ENCODE measurements at places on chromosomes 12 and 14.

- no peak for DNase-seq
Observed at GRCh38 chr12:2826721-2827515, 7.9 kb downstream of the NRIP2 start.

- DNase-seq, result no peak
Observed at GRCh38 chr14:73903028-73903427, 16.4 kb downstream of the ZNF410 start.

DNA sequence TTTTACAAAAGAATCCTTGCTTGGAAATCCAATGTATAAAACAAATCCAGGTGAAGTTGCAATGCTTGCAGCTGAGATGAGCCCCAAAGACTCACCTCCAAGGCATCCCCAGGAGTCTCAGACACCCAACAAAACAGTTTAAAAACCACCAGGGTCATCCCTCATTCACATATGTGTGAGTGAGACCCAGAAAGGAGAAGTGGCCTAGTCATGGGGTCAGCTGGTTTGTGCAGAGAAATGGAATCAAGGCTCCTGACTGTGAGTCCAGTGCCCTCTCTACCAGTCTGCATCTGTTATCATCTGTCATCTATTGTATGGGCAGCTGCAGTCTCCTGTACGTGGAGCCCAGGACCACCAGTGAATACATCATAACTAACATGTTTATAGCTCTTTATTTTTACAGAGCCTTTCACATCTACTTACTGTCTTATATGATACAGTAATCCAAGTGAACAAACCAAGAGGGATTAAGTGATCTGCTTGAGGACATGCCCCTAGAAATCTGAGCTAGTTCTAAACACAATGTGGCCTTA lies 27.1 kb downstream of the PLEKHG7 start:
- no peak for DNase-seq

GRCh38 chr12:72234886-72235285 lies 37.3 kb upstream of the TRHDE start:
- no peak for DNase-seq

- no peak for DNase-seq
Observed at GRCh38 chr12:129067491-129067890, 214.2 kb downstream of the GLT1D1 start.

- DNase-seq, result no peak
Observed at GRCh38 chr12:110367181-110367864, 36.2 kb downstream of the ANAPC7 start.

GRCh38 chr12:131882804-131883520 lies 11.5 kb upstream of the ULK1 start:
- no peak for DNase-seq

DNA sequence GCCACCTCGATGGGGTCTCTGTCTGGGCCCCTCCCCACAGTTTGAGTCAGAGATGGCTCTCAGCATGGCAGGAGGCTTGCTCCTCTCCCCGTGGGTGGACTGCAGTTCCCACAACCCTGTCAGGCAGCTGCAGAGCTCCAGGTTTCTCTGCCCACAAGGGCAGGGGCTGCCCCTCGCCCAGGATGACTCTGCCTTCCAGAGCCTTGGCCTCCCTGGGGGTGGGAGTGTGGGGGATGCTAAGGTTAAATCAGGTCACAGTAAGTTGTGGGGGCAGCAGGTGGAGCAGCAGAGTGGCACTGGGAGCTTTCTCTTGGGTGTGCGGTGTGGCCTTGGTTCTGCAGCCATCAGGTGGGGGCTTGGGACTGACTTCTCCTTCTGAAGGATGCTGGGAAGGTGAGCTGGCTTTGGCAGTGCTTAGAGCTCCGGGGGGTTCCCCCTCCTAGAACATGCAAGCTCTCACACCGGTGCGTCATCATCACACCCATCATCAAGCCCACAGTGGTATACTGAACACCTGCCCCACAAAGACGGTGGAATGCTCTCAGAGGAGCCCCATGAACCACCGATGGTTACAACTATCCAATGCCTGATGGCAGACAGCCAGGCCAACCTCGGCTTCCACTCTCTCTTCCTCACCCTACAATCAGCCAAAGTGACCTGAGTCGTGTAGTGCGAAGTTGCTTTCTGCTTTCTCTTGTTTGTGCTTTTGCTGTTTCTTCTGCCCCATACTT lies 39.7 kb downstream of the ERH start:
- no peak for DNase-seq

- DNase-seq, result no peak
Observed at GRCh38 chr12:96301732-96302131, 98.5 kb downstream of the CDK17 start.

DNA sequence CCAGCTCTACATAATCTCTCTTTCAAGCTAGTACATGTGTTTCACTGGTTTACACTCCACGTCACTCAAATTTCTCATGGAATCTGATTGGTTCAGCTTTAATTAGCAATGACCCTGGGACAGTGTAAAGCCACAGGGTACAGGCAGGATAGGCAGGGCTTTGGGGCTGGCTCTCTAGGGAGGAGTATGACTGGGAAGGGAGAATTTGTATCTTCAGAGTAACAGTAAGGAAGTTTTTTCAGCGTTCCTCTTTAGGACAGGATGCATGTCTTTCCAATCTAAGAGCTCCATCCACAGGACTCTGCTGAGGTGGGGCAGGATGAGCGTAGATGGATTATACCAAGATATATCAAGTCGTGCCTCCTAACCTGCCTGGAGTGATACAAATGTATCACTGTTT lies 112.0 kb upstream of the CLEC14A start:
- no peak for DNase-seq

DNA sequence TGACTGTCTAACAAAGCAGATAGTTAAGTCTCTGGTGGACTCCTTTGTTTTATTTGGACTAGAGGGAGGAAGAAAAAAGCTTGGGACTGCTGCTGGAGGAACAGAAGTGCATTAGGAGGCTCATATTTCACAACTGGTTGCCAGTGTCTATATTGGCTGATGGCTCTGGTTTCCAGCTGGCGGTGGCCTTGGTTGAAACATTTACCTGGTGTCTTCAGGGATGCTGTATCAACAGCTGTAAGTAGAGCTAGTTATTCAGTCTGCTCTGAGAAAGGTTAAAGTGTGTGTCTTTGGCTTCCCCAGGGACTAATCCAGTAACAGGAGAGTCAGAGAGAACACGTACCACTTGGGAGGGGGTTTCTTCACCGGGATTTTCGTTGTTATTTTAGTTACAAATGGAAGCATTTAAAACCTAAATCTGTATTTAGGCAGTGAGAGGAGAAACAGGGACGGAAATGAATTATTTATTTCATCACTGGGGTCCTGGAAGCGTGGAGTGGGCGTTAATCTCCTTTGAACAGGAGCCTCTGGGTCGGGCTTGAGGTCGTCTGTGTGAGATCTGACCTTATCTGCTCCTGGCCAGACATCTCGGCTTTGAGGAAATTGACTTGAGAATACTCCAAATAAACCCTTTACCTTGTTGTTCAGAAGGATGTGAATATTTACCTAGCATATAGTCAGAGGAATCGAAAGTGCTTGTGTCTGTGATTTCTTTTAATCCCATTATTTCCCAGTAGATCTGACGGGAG lies 149.9 kb downstream of the NRXN3 start:
- DNase-seq, result no peak

DNA sequence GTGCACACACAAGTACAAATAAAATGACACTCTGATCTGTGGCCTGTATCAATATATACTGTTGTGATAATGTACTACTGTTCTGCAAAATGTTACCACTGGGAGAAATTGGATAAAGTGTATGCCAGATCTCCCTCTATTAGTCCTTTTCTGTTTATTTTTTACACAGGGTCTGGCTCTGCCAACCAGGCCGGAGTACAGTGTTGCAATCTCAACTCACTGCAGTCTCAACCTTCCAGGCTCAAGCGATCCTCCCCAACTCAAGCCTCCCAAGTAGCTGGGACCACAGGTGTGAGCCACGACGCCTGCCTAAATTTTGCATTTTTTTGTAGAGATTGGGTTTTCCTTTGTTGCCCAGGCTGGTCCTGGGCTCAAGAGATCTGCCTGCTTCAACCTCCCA lies 1.9 kb downstream of the NT5DC3 start:
- no peak for DNase-seq

- peak; percentile 64 for DNase-seq
Observed at GRCh38 chr12:95838125-95838524, 20.6 kb upstream of the SNRPF start.

DNA sequence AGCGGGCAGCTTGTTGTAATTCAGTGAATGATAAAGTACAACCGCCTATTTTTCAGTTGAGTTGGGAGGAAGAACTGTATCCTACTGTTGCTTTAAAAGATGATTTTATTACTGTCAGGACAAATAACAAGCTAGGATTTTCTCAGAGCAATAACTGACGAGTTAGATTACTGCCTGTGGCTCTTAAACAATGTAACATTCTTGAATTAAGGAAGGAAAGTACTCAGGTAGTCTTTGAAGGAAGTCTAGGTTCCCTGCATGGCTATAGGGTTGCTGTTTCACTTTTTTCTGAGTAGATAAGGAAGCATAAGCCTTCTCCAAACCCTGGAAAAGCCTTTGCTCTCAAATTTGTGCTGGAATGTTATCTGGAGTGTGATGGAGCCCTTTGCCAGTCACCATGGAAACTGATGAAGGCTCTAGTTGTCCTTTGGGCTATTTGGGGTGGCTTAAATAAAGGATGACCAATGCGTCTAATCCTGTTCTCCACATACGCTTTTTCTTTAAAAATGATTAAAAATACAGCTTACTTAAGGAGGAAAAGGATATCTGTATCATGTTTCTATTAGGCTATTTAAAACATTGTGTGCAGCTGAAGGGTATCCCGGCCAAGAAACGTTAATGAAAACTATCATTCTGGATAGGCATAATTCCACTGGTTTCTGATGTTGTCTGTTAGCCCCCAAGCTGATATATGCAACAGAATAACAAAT lies 17.7 kb downstream of the NUBPL start:
- no peak for DNase-seq

DNA sequence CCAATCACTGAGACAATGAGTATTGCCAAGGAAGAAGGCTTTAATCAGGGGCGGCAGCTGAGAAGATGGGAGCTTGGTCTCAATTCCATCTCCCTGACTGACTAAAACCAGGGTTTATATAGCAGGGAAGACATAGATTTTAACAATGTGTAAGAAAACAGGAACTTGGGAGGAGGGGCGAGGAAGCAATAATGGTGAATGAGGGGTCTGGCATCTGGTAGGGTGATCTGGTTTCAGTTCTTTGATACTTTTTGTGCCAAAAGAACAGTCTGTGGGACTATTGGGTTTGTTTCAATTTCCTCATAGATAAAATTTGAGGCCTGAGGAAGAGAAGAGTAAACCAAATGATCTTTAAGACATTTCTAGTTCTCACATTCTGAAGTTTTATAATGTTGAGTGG lies 49.2 kb downstream of the FUT8 start:
- DNase-seq, result no peak

DNA sequence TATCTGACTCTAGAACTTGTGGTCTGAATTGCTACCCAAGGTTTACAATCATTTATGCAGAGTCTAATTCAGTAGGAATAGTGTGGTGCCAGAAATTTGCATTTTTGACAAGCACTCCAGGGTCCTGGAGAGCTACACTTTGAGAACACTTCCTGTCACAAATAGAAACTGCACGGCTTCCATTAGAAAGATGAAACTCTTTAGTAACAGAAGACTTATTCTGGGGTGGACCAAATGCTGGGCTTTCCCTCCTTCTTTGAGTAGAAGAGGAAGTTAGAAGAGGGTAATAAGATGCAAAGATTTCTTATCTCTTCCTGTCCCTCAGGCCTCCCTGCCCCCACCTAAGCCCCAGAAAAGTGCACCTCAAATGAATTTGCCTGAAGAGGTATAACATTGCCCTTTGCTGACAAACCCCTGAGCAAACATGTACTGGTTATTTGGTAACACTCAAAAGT lies 28.4 kb downstream of the DGLUCY start:
- DNase-seq, result peak; percentile 34

DNA sequence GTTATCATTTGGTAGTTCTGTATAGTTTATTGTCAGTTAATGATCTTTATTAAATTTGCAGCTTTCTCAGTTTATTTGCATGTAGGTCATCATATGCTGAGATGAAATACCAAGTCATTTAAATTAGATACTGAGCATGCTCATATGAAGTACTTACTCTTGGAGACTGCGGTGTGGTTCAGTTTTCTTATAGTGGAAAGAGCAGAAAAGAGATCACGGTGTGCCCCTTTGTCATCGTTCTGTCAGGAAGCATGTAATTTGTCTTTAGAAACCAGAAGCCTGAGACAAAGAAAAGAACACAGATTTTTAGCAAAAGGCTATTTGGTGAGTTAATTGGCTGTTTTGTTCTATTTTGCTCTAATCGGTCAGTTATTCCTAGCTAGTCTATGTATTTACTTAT lies 75.6 kb downstream of the PLEKHA5 start:
- no peak for DNase-seq

- DNase-seq, result no peak
Observed at GRCh38 chr14:21399311-21399870, 15.6 kb upstream of the SUPT16H start.

- no peak for DNase-seq
Observed at GRCh38 chr14:23816371-23816770, 137.2 kb upstream of the DHRS4 start.

GRCh38 chr12:92242907-92243306 lies 97.3 kb upstream of the BTG1 start:
- no peak for DNase-seq

DNA sequence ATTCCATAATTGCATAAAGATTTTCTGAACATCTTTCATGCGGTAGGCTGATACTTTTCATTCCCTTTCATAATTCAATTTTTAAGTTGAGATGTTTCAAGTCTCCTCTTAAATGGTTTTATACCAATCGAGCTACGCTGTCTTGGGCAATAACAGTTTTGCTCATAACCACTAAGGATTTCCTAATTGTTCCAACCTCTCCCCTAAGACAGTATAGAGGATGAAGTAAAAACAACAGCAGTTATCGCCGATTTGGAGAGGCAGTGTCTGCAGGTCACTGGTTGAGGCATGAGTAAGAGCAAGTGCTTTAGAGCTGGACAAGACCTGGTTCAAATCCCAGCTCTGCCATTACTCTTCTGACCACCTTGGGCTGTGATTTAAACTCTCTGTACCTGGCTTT lies 6.9 kb upstream of the MED13L start:
- DNase-seq, result no peak

DNA sequence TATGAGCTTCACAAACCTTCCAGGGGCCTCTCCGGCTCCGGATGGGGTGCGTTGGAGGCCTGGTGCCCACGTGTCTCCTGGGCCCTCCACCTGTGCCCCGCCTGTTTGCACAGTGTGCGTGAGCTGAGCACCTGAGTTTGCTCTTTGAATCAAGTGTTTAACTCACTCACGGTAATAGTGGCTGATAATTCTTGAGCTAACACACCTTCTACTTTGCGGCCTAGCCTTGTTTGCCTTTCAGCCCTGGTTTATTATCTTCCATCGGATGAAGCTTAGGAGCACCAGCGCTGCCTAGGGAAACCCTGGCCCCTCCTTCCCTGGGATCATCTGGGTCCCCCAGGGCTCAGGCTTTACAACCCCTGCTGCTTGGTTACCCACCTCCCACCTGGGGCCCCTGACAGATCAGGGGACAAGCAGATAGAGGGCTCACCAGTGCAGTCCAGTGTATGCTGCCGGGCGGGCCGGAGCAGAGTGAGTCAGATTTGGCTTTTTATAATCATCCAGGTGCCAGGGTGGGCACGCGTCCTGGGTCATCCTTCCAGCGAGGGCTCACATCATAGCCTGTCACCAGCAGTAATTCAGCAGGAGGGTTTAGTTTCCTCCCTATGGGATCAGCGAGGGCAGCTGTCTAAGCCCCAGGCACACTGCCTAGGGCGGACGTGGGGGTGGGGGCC lies 62.8 kb upstream of the RFLNA start:
- no peak for DNase-seq
